ENCODE measurements at places on chromosomes 4 and X.

DNA sequence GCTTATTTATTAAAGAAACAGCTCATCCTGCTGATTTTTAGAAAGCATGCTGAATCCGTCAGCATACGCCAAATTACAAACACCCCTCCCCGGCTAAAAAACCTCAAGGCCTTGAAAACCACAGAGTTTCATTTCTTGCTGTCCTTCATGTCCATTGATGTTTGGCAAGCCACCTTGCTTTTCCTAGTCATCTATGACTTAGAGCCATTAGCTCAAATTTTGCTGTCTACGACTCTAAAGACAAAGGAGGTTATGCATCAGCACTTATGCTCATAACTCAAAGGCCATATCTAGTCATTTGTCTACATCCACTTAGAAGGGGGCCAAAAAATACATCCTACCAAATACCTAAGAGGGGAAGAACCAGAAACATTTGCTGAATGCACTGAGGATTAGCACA, 925.1 kb downstream of the PCDH7 start:
- DNase-seq: no peak

DNA sequence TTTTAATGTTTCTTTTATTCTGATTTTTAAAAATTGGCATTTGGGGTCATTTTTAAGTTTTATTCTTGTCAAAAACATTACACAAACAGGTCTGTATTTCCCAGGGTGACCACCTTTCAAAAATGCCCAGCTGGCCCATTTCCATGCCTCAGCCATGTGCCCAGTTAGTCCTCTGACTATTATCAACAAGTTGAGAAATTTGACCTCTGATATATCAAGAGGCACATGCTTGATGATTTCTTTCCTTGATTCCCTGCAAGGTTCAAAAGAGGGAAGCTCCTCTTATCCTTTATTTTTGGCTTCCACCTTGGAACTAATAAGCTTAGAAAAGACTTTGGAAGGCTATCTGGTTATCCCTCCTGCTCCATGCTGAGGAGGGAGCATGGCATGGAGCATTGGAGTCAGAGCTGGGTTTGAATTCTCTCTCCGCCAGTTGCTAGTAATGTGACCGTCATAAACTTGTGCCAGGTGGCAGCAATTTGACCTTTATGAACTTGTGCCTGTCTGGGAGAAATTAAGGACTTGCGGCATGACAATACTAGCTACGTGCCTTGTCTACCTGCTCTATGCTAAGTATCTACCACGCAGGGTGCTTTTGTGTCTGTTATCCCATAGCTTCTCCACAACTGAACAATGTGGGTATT, 122.4 kb upstream of the SLC4A4 start:
- no peak for DNase-seq

DNA sequence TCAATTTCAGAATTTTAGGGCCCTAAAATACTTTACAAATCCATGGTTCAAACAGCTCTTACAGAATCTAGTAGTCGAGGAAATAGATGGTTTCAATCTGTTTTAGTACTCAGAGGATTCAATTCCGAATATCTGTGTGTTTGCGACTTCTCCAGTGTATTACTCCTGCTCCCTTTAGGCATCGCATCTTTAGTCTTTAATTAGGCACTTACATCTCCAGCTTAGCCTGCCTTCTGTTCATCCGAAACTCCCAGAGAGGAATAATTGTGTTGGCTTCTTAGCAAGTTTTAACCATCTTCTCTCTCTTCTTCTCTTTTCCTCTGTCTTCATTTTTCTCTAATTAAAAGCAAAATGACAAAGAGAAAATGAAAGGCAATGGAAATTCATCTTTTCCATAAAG, 1901.3 kb upstream of the TENM3 start:
- DNase-seq: no peak

DNA sequence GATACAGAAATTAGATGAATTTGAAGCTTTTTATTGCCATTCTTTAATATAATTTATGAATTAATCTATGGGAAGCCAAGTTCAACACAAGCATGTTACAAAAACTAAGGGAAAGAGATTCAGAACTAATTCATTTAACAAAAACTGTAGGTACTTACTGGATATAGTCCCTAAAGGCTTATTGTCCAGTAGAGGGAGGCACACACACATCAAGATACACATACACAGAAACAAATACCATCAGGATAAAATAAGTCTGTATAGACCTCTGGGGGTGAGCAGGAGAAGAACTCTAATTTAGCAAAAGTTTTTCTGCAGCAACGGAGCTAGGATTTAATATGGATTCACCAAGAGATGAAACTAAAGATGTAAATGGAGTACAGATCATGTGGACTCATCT, 83.0 kb upstream of the IL13RA1 start:
- DNase-seq: no peak

GRCh38 chrX:24117258-24117657, 32.3 kb upstream of the ZFX start:
- no peak for DNase-seq

- DNase-seq: no peak
Measured at GRCh38 chr4:140615451-140615850, 46.7 kb upstream of the UCP1 start.

- no peak for DNase-seq
Measured at GRCh38 chr4:60463857-60464502, 736.1 kb upstream of the ADGRL3 start.

DNA sequence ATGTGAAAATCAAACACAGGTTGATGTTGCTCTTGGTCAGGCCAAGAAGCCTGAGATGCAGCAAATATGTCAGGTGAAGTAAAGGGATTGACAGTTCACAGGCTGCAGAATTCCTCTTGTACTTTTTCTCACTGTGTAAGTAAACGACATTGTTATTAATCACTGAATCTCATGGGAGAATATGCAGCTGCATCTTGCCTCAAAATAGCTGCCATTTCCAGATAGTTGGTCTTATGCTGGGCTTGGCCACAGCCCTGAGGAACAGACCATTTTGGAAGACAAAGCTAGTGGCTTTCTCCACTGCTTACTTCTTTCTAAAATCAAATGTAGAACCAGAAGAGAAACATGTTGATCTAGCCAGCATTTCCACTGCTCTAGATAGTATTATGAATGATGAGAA, 403.4 kb upstream of the NR3C2 start:
- no peak for DNase-seq

DNA sequence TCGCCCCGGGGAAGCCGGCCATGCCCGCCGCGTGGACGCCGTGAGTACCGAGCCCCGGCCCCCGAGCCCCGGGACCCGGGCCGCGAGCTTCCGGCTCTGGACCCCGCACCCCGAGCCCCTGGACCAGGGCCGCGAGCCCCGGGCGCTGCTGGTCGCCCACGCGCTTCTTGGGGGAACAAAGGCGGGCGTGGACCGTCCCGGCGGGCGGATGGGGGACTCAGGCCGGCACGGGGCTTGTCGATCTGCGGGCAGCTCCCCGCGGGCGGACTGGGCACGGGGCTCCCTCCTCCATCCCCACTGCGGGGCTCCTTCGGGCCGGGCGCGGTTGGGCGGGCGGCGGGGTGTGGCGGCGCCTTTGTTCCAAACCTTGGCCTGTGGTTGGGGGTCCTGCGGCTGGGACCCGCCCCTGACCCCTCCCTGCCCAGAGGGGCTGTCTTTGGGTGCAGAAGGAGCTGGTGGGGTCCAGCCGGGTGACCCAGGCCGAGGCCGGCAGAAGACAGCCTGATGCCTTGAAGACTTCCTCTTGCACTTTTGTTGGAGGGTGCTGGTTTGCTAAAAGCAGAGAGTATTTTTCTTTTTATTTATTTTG, 25.2 kb upstream of the ADD1 start:
- no peak for DNase-seq

- no peak for DNase-seq
Measured at GRCh38 chr4:40493160-40493559, 136.5 kb downstream of the RBM47 start.

GRCh38 chr4:86959588-86960500, 25.0 kb downstream of the AFF1 start:
- DNase-seq: no peak

- no peak for DNase-seq
Measured at GRCh38 chr4:102453827-102454226, 47.3 kb upstream of the NFKB1 start.

DNA sequence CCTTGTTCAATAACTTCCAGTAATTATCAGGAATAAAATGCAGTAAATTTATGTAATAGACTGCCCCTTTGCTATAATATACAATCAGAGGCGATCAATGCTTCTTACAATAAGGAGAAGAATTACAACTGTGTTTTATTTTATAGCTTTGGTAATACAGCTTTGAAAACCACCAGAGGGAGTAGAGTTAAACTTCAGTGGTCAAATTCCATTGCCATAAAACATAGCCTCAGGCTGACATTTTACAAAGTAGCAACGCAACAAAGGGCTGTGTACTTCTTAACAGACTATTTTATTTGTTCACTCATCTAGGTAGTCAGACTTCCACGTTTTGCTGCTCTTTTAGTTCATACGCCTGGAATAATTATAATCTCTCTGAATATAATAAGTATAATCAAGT, 58.5 kb downstream of the TEX13C start:
- DNase-seq: no peak

DNA sequence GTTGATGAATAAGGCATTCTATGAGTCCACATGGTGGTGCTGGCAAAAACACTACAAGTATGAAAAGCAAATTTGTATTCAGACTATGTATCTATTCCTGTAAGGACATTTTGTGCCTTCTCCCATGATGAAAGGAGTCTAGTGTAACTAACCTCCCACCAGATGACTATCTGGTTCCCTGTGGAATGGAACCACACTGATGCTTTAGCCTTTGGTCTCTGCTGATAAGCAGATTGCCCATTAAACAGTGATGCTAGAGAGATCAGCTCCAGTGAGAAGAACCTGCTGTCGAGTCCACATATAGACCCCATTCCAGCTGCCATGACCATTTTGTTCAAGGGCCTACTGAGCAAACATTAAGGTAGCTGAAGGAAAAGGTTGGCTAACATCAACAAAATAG, 10.5 kb upstream of the THOC2 start:
- DNase-seq: no peak
